ENCODE measurements at places on chromosomes 6 and 20. TPM values are rescaled to one million over a fixed set of nuclear protein-coding genes. Genes with fewer than 3 reads are reported as not detected.

The MYT1 gene
- total RNA-seq: 0.05 TPM

The DBNDD2 gene
- 324 TPM for total RNA-seq

The WFDC5 gene
- total RNA-seq: not detected

The GATA5 gene
- 0.33 TPM for total RNA-seq

The SEL1L2 gene
- 0.69 TPM for total RNA-seq
